Hippocampal formation (tissue), 2 donors: ENCODE measurements at places on chromosomes 6 and 20.

DNA sequence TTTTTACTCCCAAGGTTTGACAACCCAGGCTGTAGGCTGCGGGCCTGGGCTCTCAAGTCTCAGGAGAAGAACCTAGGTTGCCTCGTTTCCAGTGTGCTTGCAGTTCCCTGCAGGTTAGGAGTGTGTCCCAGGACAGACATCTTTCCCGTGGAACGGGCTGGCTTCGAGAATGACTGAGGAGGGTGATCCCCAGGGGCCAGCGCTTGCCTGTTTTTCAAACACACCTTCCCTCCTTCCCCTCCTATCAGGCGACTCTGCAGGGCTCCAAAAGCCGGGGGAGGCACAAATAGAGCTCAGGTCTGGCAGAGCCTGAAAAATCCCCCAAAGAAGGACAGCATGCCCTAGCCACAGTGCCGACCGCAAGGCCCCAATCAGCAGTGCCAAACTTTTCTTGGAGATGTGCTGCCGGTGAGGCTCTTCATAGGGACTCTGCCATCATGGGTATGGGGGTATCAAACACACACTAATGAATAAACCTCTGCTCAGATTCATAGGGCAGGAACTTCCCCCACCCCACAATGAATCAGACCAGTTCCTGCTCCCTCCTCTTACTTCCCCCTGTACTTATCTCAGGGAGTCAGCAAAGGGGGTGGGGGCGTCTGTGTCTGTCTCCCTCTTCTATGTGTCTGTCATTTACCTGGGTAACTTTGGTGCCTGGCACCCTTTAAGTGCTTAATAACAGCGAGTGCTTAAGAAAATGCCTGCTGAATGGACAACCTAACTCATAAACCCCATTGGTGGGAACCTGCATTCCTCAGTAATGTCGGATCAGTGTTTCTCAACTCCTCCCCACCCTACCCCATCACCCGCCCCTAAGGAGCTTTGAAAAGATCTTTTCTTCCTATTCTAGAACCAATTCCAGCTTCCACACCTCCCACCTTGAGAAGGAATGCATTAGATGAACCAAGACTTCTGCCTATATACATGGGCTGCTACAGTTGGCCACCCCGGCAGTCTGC, 1.6 kb downstream of the KCNG1 start:
- no peak for DNase-seq

DNA sequence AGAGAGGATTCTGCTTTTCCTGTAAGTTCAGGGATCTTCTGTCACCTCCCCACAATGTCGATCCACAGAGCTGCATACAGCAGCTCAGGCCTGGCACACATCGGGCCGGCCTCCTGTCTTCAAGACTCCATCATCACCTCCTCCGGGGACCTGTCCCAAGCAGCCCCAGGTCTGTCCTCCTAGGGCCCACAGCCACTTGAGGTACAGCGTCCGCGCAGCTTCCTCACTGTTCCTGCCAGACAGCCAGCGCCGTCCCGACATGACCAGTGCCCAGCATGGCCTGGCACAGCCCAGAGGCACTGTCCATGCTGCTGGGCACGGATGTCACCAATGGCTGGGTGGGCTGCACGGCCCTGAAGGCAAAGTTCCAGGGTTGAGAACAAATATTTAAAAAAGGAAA, 101.6 kb downstream of the DLL1 start:
- no peak for DNase-seq

DNA sequence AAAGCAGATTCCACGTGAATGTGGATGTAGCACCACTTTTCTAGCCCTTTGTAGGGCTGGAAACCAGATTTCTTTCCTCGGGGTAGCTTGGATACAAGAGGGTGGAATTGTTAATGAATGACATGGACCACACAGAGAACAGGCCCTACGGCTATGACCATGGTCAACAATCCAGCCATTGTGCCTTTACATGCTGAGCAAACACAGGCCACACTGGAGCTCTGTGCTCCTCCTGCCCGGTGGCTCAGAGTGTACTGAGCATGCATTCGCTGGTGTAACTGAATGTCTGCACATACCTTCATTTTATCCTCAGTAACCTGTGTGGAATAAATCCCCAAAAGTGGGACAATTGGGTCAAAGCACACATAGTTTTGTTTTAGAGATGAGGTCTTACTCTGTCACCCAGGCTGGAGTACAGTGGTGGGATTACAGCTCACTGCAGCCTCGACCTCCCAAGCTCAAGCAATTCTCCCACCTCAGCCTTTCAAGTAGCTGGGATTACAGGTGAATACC, 32.8 kb downstream of the LRP11 start:
- peak; percentile 61 for DNase-seq

DNA sequence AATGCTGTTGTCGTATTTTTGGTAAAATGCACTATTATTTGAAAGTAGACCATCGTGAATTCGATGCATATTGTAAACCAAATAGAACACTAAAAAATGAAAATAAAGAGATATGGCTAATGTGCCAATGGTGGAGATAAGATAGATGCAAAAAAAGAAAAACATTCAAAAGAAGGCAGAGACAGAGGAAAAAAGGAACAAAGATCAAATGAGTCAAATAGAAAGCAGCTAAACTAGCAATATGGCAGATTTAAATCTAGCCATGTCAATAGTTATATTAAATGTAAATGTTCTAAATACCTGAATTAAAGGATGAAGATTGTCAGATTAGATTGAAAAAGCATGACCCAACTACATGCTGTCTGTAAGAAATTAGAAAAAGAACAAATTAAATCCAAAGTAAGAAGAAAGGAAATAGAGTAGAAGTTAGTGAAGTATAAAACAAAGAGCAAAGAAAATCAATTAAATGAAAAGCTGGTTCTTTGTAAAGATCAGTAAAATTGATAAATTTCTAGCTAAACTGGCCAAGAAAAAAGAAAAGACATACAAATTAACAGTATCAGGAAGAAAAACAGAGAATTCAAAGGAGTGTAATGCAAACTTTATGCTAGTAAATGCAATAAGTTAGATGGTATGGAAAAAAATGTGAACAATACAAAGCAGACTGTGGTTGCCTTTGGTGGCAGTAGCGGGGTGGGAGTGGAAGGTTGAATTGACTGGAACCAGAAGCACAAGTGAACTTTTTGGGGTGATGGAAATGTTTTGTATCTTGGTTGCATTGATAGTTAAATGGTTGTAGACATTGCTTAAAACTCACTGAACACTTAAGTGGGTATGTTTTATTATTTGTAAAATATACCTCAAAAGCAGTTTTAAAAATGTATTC, 44.8 kb downstream of the PTPN1 start:
- no peak for DNase-seq

- no peak for DNase-seq
Measured at GRCh38 chr20:34084227-34084923, 27.7 kb downstream of the EIF2S2 start.

- DNase-seq: no peak
Measured at GRCh38 chr20:44805335-44805978, 4.9 kb downstream of the RIMS4 start.

DNA sequence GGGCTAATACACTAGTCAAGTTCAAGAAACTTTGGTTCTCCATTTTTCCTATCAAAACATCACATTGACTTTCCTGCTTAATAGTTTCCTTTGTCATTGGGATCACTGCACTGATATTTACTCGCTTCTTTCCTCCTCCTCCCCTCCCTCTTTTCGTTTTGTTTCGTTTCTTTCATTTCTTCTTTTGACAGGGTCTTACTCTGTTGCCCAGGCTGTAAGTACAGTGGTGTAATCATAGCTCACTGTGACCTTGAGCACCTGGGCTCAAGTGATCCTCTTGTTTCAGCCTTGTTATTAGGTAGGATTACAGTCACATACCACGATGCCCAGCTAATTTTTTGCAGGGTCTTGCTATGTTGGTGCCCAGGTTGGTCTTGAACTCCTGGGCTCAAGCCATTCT, 12.3 kb downstream of the PAQR8 start:
- no peak for DNase-seq

GRCh38 chr20:5215672-5216304, 89.0 kb downstream of the CDS2 start:
- no peak for DNase-seq

- no peak for DNase-seq
Measured at GRCh38 chr6:109671733-109672132, 19.3 kb downstream of the AK9 start.

DNA sequence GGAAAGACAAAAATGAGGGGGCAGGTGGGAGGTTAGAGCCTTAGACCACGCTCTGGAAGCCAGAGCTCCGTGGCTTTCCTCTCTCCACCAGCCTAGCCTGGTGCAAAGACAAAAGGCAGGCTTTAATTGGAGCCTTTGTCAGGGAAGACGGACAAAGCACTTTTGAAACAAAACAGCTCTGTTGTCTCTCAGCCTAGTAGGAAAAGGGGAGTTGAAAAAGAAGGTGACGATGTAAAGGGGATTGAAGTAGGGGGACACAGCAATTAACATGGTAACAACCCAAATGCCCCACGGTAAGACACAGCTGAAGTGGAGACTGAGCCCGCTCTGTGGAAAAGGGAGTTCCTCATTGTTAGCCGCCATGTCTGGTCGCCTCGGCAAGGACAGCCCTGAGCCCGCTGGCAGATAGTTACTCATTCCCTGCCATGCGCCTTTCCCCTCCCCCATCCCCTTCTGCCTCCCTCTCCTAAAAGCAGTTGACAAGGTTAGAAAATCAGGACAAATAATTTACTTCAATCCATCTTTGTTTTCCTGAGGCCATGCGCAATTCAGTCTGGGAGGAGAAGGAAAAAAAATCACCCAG, 93.0 kb downstream of the TCP11 start:
- DNase-seq: peak; percentile 88

DNA sequence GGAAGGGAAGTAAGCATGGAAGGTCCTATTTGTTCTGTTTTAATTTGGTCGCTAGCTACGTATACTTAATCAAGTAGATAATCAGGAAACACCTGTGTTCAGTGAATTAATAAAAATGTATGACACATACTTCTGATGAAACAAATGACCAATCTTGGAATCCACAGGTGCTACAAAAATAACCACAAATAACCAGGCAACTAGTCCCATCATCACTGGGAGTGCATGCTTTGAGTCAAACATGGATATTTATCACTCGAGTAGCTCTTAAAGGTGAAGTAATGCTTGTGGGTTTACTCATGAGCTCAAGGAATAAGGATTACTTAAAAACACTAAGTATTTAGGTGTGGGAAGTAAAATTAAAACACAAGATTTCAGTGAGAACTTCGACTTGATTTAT, 285.6 kb upstream of the ID4 start:
- DNase-seq: no peak

DNA sequence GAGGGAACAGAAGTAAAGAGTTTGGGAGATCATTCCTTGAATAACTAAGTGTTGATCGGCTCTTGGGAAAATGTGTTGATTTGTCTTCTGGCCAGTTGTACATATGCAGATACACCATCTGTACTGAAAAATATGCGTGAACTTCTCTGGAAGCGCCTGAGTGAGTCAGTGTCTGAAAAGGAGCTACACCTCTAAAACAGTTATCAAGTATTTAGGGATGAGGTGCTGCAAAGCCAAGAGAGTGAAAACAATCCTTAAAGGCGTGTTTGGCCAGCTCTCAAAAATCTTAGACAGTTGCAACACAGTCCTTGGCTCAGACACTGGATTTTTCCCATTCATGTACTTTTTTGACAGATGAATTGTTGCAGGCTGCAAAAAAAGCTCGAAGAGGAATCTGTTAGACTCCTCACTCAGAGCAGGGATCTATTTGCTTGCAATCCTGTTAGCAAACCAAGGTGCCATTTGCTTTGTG, 61.3 kb downstream of the BMP6 start:
- DNase-seq: no peak

- DNase-seq: no peak
Measured at GRCh38 chr6:111589366-111589765, 16.3 kb downstream of the TRAF3IP2 start.

DNA sequence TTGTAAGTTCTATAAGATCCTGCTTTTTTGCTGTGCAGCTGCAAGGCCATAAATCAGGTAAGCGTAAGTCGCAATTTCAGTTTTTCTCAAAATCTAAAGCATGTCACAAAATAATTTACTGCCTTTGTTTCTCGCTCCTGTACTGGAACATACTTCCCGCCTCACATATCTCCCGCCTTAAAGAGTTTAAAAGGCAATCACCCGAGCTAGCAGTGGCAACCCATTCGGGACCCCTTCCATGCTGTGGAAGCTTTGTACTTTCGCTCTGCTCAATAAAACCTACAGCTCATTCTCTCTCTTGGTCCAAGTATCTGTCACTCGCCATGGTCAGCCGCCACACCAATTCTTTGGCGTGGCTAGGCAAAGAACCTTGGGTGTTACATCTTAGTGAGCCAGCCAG, 34.0 kb downstream of the CEP85L start:
- no peak for DNase-seq
